ENCODE measurements at places on chromosomes 1 and 21.

- DNase-seq = no peak
Measured at GRCh38 chr1:232751393-232752140, 53.6 kb upstream of the MAP10 start.

- DNase-seq = no peak
Measured at GRCh38 chr21:36237441-36237840, 80.8 kb downstream of the DOP1B start.

GRCh38 chr1:111805251-111805650 lies 49.5 kb downstream of the DDX20 start:
- DNase-seq = no peak

GRCh38 chr1:46197964-46198811 lies at the start of gene POMGNT1:
TSS of gene POMGNT1 (minus strand) at chr1:46198434. CDS start at chr1:46197821, 613 bp downstream.
- DNase-seq = peak; percentile 86

DNA sequence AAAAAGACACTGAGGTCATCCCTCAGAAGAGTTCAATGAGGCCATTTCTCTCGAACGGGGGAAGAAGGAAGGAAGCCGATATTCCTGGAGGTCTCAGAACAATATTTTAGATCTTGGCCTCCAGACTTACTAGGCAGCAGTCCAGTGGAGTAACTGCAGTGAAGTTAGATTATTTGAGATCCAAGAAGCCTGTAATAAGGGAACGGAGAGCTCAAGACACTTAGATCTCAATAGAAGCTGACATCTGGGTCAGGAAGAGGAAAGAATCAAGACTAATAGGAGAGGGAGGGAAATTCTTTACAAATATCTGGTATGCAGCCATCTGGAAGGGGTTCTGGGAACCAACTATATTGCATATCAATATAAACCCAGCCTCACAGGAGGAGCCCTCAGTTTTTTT lies 13.6 kb upstream of the ENAH start:
- DNase-seq = peak; percentile 35

DNA sequence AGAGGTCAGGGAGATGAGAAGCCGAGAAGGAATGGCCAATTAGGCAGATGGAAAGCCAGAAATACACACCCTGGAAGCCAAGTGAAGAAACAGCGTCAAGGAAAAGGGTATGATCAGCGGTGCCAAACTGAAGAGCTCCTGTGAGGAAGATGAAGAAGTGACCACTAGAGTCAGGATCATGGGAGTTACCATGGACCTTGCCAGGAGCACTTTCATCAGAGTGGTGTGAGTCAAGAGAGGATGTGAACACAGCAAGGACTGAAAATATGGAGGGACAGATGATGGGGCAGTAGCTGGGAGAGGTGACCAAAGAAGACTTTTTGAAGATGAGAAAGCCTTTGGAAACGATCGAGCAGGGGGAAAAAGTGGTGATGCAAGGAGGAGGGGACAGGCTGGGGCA lies 50.4 kb downstream of the CD34 start:
- no peak for DNase-seq

DNA sequence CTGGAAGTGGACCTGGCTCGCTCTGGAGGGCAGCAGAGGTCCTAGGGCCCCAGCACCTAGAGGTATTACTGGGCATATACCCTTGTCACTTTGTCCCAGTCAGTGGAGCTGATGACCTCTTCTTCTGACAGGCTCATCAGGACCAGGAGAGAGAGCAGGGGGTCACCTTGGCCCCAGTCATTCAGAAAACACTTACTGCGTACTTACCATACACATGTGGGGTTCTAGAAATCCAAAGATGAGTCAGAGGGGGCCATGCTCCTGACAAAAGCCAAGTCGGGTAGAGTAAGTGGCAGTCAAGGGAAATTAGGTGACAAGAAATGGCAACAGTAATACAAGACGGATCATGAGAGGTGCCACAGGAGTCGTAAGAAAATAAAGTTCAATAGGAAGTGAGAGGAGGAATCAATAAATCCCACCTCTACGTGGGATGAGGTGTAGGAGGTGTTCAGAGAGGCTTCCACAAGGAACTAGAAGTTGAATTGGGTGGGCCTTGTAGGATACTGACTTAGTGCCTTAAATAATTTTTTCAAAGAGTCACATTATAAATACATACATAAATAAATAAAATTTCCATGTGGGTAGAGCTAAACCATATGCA lies 6.8 kb downstream of the KCNC4 start:
- no peak for DNase-seq

GRCh38 chr1:91201694-91202093 lies 179.9 kb upstream of the ZNF644 start:
- DNase-seq = no peak

GRCh38 chr1:108734171-108734865 lies 12.2 kb upstream of the STXBP3 start:
- no peak for DNase-seq

GRCh38 chr1:64453688-64454087 lies 16.2 kb upstream of the CACHD1 start:
- no peak for DNase-seq

Measured in astrocyte of the hippocampus (primary cell).